ENCODE measurements at places on chromosomes 2 and 18.

DNA sequence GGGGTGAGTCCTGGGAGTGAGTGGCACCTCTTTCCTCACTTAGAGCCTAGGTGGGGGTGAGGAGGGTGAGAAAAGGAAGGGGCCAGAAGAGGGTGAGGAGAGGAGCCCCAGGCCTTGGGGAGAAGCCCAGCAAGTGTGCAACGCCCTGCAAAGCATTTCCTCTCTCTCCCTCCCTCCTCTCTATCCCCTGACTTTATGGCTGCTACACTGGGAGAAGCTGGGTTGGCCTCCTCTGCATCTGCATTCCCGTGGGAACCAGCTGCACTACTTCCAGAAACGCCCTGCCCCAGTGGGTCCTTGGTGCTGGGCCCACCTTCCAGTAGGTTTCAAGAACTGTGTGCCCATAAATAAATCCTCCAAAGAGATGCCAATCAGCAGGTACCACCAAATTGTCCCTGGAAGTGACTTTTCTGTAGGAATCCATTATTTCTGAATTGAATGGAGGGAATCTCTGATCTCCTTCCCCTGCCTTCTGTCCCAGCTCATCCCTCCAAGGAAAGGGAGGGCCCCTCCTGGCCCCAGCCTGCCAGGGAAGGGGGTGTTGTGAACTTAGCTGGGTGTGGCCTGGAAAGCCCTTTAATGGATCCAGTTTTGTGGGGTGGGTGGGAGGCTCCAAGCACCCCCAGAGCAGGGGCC is 95.7 kb upstream of the BOD1L2 start:
- no peak for DNase-seq

GRCh38 chr2:65501074-65501473 is 68.7 kb upstream of the SPRED2 start:
- DNase-seq = no peak

DNA sequence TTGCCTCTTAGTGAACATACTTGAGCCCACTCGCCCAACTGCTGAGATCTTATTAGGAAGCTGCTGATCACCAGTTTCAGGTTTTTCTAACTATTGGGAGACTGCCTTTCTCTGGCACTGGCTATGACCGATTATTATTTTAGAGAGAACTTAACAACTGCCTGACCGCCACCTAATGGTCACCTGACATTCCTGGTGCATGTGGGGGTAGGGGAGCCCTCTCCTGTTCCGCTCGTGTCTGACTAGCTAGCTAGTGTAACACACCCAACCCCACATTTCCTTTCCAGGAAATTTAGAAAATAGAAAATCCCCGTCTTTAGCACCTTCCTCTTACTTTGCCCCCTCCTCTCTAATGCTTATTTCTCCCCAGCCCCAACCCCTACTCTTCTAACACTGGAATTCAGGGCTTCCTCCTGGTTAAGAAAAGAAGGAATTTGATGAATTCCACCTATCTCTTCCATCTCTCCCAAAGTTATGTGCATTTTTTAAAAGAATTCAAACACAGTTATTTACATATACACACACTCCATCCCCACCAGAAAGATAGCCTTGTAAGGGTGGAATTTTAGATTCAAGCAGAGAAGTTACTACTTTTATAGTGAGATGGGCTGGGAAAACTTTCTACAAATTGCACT is 19.4 kb upstream of the DNER start:
- DNase-seq = no peak

DNA sequence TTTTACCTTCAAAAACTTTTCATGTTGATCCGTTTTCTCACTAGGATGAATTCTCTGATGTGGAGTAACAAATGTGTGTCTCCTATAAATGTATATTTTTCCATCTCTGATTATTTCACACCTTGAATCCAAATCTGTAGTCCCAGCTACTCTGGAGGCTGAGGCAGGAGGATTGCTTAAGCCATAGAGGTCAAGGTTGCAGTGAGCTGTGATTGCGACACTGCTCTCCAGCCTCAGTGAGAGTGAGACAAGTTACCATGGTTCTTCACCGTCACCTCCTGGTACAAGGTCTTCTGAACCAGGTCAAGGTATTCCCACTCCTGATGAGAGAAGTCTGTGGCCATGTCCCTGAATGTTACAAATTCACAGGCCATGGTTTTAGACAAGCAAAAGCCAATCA is 15.1 kb downstream of the GMCL1 start:
- DNase-seq = no peak

DNA sequence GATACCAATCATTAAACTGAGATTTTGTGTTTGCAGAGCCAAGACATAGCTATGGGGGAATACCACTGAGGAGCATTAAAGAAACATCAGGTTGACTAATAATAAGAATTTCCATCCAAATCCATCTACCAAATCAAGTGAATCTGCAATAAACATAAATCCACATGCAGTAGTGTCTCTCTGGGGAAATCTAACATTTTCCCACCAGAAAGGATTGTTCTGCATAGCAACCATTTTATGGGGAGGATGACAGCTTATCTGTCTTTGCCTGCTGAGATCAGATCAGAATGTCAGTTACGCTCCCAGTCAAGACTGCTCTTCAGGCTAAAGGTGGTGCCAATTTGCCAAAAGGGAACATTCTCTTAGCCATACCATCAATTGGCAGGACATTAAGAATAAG is 1098.9 kb upstream of the CHAC2 start:
- no peak for DNase-seq

GRCh38 chr2:116922414-116922813 is 892.1 kb upstream of the DDX18 start:
- DNase-seq = no peak

- no peak for DNase-seq
Measured at GRCh38 chr2:119520696-119521432, 3.4 kb downstream of the SCTR start.

DNA sequence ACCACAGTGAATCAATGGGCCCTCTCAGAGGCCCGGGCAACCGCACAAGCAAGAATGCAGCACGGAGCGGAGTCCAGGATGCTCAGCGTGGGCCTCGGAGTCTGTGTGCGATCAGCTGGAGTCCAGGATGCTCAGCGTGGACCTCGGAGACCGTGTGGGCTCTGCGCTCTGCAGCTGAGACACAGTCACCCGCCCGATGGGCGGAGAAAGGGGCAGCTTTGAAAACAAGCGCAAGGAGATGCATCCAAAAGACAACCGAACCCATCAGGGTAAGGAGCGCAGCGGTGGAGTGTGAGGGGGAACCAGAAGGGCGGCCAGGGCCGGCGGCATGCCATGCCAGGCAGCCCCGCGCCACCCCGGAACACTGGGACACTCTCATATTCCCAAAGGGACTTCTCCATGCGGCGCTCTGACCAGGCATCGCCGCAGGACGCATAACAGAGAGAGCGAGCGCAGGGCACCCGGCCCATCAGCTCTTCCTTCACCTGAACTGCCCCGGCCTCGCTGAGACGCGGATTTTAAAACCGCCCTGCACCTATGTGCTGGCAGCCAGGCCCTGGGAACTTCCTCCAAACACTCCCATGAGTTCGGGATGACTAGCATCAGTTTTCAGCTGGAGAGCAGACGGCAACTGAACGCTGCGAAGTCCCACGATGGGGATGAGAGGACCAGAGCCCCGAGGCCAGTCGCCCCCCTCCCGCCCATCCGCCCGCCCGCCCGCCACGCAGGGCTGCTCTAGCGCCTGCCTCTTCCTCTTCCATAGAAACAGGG is 44.7 kb downstream of the MC5R start:
- no peak for DNase-seq

DNA sequence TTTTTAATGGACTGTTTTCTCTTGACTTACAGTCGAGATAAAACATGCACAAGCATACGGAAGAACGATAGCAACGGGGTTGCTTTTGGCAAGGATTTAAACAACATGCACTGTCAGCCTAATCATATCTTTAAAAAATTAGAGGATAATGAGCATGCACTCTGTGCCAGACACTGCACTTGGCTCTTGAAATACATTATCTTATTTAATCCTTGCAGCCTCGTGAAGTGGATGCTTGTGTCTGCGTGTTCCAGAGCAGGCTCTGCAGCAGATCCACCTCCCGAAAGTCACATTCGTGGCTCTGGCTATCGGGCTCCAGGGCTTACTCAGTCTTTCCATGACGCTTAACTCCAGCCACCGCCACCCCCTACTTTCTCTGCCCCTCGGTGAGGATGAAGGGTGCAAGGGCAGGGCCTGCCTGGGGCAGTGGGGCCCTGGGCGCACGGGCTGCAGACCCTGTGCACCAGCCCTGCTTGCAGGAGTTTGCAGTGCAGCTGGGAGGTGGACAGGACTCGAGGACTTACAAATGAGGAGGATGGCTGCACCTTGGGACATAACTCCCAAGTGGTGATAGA is 61.7 kb downstream of the ACKR3 start:
- no peak for DNase-seq

DNA sequence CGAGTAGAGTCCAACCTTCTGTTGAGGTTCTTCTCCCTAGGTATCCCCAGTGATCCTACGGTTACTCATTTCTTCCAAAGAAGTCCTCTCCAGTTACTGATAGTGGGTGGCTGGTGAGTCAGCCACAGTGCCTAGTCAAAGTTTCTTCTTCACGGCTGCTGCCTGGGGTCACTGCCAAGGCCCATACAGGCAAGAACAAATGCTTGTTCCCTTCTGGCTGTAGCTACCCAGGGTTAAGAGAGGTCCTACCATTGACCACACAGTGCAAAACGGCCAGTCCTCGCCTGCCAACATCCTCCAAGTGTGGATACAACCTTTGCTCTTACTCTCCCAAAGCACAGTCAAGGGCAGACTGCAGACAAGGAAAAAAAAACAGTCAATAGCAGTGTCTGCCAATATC is 2.9 kb upstream of the PTPN4 start:
- DNase-seq = peak; percentile 47

DNA sequence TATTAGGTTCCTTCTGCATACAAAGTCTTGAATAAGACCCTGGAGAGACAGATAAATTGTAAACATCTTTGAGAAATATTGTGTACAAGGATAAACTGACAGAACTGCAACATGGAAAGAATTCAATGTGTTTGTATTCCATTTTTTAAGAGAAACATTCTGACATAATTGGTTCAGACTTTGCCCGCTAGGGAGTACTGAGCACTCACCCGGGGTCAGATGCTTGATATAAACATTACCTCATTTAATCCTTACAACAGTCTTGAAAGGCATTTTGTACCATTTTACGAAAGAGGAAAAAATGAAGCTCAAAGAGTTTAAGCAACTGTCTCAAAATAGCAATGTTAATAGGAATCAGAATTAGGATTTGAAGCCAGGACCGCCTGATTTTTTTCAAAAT is 416.7 kb upstream of the CRIM1 start:
- DNase-seq = no peak

DNA sequence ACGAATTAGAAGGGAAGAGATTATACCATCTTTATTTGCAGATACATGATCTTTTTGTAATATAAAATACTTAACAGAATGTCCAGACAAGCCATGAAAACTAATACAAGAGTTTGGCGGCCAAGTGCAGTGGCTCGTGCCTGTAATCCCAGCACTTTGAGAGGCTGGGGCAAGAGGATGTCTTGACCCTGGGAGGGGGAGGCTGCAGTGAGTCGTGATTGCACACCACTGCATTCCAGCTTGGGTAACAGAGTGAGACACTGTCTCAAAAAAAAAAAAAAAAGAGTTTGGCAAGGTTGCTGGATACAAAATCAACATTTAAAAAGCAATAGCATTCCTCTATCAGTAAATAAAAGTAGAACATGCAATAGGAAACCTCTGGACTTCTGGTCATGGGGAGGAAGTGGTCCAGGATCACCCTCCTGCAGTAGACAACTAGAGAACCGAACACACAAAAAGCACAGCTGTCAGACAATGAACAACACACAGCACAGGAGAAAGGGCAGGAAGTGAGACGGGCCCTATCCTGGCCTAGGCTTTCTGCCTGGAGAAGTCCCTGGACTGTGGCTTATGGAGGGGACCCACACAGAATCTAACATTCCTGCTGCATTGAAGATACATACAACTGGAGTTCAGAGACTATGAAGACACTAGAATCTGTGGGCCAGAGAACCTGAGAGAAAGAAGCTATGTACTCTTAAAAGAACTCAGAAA is 118.9 kb upstream of the ARL4C start:
- no peak for DNase-seq

DNA sequence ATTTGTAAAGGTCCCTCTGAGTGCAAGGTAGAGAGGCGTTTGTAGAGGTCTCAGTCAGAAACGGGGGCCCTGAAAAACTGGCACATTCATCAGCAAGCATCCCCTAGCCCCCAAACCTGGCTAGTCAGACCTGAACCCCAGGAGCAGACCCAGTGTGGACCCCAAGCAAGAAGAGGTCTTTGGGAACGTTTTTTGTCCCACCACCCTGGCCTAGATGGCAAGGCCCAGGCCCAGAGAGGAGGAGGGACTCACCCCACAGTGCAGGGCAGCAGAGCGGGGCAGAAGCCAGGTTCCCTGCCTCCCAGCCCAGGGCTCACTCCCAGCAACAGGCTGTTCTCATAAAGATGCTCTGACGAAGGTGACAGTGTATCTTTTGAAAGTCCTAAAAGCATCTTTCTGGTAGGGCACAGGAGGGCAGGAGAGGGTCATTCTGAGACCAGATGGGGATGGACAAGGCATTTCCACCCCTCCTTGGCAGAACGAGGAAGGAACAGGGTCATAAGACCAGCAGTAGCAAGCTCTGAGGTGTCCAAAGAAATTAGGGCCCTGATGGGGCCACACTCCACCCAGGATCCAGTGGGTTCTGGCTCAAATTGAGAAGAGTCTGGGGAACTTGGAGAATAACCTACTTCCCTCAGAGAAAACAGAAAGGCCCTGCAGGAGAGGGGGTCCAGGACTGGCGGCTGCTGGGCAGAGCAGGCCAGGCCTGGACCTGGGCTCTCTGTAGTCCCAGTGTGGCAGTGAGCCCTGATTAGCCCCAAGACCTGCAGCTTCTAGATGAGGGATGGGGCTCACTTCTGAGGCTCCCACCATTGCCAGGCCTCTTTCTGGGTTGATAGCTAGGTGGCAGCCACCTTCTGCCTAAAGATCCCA is 18.2 kb downstream of the ADRA2B start:
- peak; percentile 10 for DNase-seq

DNA sequence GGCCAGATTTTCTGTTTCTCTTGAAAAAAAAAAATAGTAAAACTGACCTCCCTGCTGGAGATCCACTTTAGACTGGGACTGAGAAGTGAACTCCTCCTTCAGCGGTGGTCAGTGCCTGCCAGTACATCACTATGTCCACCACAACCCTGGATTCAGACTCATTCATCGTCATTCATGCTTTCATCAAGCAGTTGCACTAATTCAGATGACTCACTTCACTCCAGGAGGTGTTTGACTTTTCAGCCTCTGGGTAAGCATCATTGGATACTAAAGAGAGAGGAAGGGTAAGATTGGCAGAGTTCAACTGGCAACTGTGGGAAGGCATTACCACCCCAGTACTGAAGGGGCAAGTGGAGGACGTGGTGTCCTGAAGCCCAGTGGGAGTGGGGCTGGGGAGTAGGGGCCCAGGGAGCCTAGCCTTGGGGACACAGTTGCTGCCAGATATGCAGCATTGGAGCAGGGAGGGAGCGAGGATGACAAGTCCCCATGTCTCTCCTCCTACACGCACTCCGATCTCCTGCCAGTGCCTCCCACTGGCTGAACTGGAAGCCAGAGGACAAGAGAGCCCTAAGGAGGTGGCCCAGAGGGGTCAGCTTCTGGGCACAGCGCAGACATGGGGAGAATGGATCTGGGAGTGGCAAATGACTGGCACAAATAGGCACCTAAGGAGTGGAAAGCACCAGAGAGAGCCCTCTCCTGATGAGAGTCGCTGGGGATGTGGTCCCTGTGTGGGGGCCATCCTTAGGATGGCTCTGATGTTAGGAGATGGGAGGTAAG is 111.1 kb downstream of the TGFA start:
- DNase-seq = no peak

GRCh38 chr2:72990695-72991438 is 73.5 kb downstream of the EMX1 start:
- no peak for DNase-seq

Measured in left ventricle myocardium inferior (tissue), 1 donor.